Activated CD4-positive, alpha-beta T cell treated with anti-CD3 and anti-CD28 coated beads for 36 hours (primary cell): ENCODE measurements at places on chromosomes 4 and X. TPM values are rescaled to one million over a fixed set of nuclear protein-coding genes. Genes with fewer than 3 reads are reported as not detected.

Gene GAGE1
- total RNA-seq, result not detected

Gene GSPT2
- 11.6 TPM for total RNA-seq

Gene ASB5
- not detected for total RNA-seq

Gene PPARGC1A
- not detected for total RNA-seq

Gene TMEM150C
- not detected for total RNA-seq

Gene BGN
- not detected for total RNA-seq

Gene IL15
- 1.1 TPM for total RNA-seq

Gene RHOH
- total RNA-seq, result 74.7 TPM

- H3K27ac ChIP-seq, result no peak overlapping the region
- no peaks in the 10 kb centered on the region for H3K27me3 ChIP-seq
- DNase-seq, result no peak
- H3K4me1 ChIP-seq, result no peaks in the 10 kb centered on the region
These were observed 31.7 kb upstream of the MSANTD1 start for GRCh38 chr4:3217266-3217665.

DNA sequence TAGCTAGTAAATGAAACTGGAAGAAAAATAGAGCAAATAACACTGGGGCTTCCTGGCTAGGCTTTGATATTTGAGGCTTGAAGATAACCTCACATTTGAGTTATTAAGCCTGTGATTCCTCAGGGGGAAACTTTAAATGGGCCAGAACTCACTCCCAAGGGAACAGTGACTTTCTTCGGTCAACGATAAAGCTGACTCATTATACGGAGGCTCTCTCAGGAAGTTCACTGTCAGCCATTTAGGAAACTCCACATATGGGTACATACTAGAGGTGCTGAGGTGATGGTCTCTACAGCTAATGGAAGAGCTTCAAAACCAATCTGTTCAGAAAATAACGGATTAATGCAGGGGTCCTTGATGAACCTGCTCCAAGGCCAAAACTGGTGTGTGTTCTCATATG lies 120.8 kb downstream of the SH2D1A start:
- no peak overlapping the region for H3K4me3 ChIP-seq
- DNase-seq, result no peak
- no peaks in the 10 kb centered on the region for H3K36me3 ChIP-seq
- no peak overlapping the region for H3K27ac ChIP-seq
- no peaks in the 10 kb centered on the region for H3K27me3 ChIP-seq

- no peaks in the 10 kb centered on the region for H3K4me1 ChIP-seq
- H3K27ac ChIP-seq, result no peak overlapping the region
- no peak overlapping the region for H3K4me3 ChIP-seq
These were observed 174.8 kb downstream of the PDGFRA start for GRCh38 chr4:54403700-54404453.

- H3K27ac ChIP-seq, result no peak overlapping the region
- no peaks in the 10 kb centered on the region for H3K4me1 ChIP-seq
- H3K4me3 ChIP-seq, result no peak overlapping the region
- peaks cover 16% of the 10 kb centered on the region for H3K27me3 ChIP-seq
- no peak for DNase-seq
These were observed 53.7 kb upstream of the RBPJ start for GRCh38 chr4:26267087-26267486.

DNA sequence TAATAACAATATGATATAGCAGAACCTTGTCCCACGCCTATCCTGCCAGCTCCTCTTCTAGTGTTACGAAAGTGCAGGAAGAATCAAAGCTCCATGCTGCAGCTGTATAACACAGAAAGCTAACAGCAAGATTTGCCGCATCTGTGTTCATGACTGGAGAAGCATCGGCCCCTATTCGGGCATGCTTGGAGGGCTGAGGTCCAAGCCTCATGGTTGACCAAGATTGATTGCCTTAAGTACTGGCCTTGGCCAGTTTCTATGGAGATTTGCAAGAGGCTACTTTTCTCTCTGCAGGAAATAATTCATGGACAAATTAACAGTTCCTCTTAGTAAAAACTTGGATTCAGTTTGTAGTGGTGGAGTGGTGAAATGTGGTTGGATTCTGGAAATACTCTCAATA lies 12.9 kb upstream of the NDP start:
- no peak overlapping the region for H3K4me3 ChIP-seq
- DNase-seq, result no peak
- H3K36me3 ChIP-seq, result no peaks in the 10 kb centered on the region
- no peak overlapping the region for H3K27ac ChIP-seq
- H3K27me3 ChIP-seq, result no peaks in the 10 kb centered on the region
- H3K4me1 ChIP-seq, result no peaks in the 10 kb centered on the region

DNA sequence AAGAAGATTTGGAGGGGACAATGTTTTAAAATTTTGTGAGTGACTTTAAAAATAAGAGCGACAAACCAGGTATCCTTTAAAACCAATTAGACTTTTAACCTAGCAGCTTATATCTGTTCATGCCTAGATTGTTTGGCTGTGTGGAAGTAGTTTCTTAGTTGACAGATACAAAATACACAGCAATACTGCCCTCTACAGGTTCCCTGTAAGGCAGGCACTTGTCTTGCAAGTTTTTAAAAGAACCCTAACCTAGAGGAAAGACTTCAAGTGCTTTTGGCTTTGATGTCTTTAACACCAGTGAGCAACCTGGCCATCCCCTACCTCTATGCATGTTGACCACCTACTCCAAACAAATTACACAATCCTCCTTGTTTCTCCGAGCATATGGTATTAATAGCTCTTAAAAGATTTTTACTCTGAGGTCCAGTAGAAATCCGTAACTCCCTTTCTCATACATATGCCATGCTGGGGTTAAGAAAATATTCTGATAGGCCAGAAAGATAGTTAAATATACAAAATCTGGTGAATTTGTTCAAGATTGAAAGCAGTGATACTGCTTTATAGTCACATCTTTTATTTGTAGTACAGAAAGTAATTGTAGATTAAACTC lies 273.0 kb downstream of the ARHGAP24 start:
- no peaks in the 10 kb centered on the region for H3K36me3 ChIP-seq
- DNase-seq, result peak; percentile 14
- no peaks in the 10 kb centered on the region for H3K4me1 ChIP-seq
- H3K27me3 ChIP-seq, result no peaks in the 10 kb centered on the region
- H3K4me3 ChIP-seq, result no peak overlapping the region
- no peak overlapping the region for H3K27ac ChIP-seq

DNA sequence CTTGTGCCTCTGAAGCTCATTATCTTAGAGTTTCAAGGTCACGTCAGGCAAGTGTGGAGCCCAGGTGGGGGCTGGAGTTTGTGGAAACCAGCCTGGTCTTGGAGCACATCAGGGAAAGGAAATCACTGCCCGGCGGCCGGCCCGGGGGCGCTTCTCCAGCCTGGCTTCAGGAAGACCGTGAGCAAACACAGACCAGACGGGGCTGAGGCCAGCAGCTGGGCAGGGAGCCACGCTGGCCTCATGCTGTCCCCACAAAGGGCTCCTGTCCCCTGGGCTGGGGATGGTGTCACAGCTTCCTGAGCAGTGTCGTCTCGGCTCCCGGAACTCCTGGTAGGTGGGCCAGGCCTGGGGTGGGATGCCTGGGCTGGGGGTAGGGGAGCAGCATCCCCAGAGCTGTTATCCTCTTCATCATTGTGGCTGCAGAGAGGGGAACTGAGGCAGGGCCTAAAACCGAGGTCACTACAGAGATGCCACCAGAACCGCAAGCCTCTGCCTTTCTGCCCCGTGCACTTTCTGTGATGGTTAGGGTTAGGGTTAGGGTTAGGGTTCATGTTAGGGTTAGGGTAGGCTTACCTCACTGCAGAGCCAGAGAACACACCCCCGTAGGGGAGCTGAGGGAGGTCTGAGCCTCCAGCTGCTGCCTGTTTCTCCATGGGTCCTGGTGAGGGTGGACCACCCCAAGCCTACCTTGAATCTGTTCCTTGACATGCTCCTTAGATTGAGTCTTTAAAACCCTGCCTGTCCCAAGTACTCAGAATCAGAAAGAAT lies 77.5 kb downstream of the HTRA3 start:
- no peaks in the 10 kb centered on the region for H3K4me1 ChIP-seq
- no peak overlapping the region for H3K4me3 ChIP-seq

GRCh38 chrX:140318296-140318695 lies 186.6 kb downstream of the SOX3 start:
- no peaks in the 10 kb centered on the region for H3K4me1 ChIP-seq
- H3K27me3 ChIP-seq, result no peaks in the 10 kb centered on the region
- no peak overlapping the region for H3K27ac ChIP-seq
- no peak for DNase-seq
- no peaks in the 10 kb centered on the region for H3K36me3 ChIP-seq

GRCh38 chr4:123939621-123940020 lies 543.0 kb downstream of the SPRY1 start:
- no peaks in the 10 kb centered on the region for H3K4me1 ChIP-seq
- H3K4me3 ChIP-seq, result no peak overlapping the region
- H3K27ac ChIP-seq, result no peak overlapping the region
- DNase-seq, result no peak
- H3K27me3 ChIP-seq, result peaks cover under 1% of the 10 kb centered on the region
- no peaks in the 10 kb centered on the region for H3K36me3 ChIP-seq

DNA sequence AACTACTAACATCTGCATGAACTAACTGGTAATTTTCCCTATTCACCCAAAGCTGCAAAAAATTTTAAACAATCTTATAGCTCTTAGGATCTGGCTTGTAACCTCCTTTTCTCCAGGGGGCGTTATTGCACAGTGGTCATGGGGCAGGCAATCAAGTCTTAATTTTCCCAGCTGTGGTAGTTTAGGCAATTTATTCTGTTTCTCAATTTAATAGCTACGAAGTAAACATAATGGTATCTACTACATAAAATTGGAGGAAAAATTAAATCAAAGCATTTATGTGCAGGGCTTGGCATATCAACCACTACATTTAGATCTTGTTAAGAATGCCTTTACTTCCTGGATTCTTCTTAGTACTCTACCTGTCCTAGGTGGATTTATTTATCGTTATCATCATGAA lies 137.4 kb upstream of the GUCY1A1 start:
- no peaks in the 10 kb centered on the region for H3K36me3 ChIP-seq
- H3K4me1 ChIP-seq, result no peaks in the 10 kb centered on the region
- H3K4me3 ChIP-seq, result no peak overlapping the region
- no peaks in the 10 kb centered on the region for H3K27me3 ChIP-seq

- H3K27me3 ChIP-seq, result peaks cover 3% of the 10 kb centered on the region
- peak; percentile 61 for DNase-seq
- H3K4me1 ChIP-seq, result no peaks in the 10 kb centered on the region
- no peak overlapping the region for H3K27ac ChIP-seq
- no peaks in the 10 kb centered on the region for H3K36me3 ChIP-seq
- H3K4me3 ChIP-seq, result no peak overlapping the region
These were observed 58.6 kb upstream of the PAGE1 start for GRCh38 chrX:49754233-49754857.

- H3K4me1 ChIP-seq, result peaks cover 70% of the 10 kb centered on the region
- H3K27ac ChIP-seq, result peak overlapping the region; percentile 23
- no peaks in the 10 kb centered on the region for H3K27me3 ChIP-seq
- no peak for DNase-seq
These were observed 25.4 kb downstream of the RBPJ start for GRCh38 chr4:26346203-26346620.
